ENCODE measurements at places on chromosomes 5 and 9.

DNA sequence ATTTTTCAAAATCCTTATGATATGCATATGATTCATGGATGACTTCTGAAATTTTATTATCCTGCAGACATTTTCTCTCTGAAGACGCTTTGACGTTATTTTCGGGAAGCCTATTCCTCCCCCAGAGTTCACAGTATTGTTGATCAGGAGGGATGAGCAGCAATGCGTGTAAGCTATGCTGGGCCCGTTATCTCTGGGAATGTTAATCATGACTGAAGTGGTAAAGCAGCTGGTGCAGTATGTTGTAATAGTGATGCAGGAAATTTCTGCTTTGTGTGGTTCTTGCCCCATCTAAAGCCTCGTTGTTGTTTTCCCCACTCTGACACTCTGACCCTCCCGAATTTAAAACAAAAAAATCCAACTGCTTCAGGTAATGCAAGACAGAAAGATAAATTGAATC lies 1797.8 kb upstream of the WWC1 start:
- no peak for DNase-seq

DNA sequence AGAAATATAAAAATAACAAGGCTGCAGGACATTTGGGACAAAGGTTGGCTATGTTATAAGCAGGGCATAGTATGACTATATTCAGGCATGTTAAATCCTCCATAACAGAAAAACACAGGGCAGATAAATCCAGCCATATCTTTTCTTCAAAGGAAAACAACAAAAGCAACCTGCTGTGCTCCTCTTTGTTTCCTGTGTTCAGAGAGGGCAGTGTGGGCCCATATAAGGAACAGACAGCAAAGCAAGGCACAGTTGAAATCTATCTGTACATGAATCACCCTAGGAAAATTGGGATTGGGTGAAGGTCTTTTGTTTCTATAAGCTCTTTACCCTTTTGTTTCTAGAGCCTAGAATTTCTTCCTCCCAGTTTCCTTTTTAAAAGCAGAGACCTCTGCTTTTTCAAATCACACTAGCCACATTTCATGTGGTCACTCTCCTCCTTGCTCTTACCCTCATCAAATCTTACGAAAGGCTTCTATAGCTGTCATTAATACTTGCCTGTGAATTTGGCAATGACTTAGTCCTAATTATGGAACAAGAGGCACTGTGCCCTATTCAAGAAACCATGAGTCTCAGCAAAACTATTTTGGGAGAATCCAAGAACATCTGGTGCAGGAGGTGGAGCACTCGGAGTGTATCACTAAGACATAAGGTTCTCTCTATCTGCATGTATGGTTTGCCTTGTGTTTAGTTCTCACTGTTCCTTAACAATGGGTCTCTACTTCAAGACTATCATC lies 1.8 kb downstream of the GZMA start:
- no peak for DNase-seq

GRCh38 chr9:71364186-71364955 lies 242.9 kb upstream of the TRPM3 start:
- no peak for DNase-seq

DNA sequence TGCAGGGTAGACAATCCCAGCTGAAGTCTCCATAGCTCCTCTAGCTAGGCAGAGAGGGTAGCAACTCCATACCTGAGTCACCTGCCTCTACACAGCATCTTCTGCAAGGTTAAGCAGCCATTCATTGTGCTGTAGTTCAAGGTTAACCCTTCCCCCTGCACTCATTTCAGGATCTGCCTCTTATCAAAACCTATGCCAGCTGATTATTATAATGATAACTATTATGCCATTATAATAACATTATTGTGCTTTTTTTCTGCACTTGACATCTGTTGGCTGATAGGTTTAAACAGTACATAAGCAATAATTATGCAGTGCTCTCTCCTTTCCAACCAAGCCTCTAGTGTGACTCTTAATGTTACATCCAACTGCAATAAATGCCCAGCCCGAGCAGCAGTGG lies 17.3 kb downstream of the SIL1 start:
- no peak for DNase-seq

- peak; percentile 61 for DNase-seq
Measured at GRCh38 chr9:119963798-119964372, 594.6 kb upstream of the BRINP1 start.

DNA sequence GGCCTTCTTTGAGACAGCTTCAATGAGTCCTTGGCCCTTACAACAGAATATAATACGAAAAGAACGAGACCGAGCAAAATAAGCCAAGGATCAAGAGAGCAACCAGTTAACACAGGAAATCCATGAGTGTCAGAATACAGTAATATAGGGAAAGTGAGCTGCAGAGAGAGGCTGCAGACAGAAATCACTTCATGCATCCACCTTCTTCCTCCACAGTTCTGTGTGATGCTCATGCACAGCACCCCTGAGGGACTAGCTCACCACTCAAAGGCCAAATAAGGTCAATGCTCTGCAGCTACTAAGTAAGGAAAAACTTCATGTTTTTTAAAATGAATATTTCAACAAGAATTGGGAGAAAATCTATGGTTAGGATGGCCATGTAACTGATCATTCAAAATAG lies 257.1 kb downstream of the MCTP1 start:
- DNase-seq = no peak

GRCh38 chr9:100066539-100066938 lies 32.3 kb downstream of the ERP44 start:
- no peak for DNase-seq

DNA sequence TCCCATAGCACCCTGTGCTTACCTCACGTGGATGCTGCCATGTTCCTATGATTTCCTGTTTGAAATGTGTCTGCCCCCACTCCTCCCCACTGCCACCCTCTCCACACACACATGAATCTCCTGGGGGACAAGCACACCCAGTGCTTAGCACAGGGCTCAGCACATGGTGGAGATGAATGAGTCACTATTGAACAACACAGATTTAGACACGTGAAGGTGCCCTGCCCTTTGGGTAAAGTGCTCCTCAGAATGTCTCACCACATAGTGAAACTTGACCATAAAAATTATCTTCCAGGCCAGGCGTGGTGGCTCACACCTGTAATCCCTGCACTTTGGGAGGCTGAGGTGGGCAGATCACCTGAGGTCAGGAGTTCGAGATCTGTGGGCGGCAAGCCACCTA lies 98.8 kb upstream of the PCA3 start:
- no peak for DNase-seq

GRCh38 chr5:83426855-83427254 lies 44.7 kb upstream of the VCAN start:
- DNase-seq = no peak

DNA sequence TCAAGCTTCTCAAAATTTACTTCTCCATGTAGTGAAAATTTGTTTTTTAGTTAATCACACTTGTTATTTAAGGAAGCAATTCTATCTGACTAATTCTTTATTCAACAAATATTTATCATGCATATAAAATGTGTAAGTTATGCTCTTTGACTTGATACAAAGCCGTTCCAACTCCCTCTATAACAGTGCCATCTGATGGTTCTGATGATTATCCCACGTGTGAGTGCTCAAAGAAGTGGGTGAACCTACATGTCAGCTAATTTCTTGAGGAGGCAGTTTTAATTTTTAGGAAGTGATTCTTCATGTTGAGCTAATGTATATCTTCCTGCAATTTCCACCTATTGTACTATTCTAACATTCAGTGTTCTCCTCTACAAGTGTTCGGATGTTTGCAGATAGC lies 88.8 kb upstream of the BRINP1 start:
- DNase-seq = no peak

DNA sequence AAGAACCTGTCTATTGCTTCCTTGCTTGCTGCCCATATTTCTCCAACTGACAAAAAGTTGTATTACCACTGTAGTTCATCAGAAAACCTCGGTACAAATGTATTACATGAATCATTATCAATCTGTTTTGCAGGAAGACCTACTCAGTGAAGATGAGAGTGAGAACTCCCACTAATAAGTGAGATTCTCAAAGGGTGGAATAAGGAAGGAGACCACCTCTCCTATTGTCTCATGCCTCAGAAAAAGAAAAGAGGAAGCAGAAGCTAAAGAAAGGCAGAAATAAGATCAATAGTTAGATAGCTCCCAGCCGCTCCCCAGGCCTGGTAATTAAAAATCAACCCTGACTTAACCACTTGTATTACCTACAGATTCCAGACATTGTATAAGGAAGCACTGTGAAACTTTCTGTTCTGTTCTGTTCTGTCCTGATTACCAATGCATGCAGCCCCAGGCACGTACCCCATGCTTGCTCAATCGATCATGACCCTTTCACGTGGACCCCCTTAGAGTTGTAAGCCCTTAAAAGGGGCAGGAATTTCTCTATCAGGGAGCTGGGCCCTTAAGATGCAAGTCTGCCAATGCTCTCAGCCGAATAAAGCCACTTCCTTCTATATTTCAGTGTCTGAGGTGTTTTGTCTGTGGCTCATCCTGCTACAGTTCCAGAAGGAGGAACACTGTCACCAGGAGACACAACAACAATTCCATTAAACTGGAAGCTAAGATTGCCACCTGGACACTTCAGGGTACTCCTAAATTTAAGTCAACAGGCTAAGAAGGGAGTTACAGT lies 152.5 kb upstream of the COX7C start:
- no peak for DNase-seq

- DNase-seq = no peak
Measured at GRCh38 chr9:81621118-81621517, 68.2 kb downstream of the TLE1 start.

DNA sequence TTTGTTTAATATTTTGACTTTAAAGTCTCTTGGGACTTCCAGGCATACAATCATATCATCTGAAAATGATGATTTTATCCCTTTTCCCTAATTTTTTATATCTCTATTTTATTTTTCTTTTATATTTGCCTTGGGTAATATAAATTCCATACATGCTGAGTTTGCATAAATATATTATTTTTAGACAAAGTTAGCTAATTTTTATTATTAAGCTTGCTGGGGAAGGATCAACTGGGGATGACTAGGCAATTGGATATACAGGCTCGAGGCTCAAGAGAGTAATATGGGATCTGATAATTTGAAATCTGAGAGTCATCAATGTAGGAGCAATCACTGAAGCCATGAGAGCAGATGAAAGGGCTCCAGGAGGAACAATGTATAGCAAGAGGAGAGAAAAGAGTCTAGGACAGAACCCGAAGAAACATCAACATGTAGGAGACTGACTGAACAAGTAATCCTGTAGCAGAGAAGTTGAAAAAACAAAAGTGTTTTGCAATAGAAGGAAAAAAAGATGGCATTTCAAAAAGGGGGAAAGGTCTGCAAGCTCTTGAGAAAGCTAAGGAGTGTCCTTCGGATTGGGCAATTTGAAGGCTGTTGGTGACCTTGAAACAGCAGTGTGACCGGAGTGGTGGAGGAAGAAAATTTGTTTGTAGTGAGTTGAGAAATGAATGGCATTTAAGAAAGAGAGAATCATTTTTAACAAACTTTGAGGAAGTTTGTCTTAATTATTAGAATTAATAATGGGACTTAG lies 17.0 kb upstream of the RHOBTB3 start:
- DNase-seq = no peak

- no peak for DNase-seq
Measured at GRCh38 chr5:159620853-159621540, 290.7 kb upstream of the IL12B start.

DNA sequence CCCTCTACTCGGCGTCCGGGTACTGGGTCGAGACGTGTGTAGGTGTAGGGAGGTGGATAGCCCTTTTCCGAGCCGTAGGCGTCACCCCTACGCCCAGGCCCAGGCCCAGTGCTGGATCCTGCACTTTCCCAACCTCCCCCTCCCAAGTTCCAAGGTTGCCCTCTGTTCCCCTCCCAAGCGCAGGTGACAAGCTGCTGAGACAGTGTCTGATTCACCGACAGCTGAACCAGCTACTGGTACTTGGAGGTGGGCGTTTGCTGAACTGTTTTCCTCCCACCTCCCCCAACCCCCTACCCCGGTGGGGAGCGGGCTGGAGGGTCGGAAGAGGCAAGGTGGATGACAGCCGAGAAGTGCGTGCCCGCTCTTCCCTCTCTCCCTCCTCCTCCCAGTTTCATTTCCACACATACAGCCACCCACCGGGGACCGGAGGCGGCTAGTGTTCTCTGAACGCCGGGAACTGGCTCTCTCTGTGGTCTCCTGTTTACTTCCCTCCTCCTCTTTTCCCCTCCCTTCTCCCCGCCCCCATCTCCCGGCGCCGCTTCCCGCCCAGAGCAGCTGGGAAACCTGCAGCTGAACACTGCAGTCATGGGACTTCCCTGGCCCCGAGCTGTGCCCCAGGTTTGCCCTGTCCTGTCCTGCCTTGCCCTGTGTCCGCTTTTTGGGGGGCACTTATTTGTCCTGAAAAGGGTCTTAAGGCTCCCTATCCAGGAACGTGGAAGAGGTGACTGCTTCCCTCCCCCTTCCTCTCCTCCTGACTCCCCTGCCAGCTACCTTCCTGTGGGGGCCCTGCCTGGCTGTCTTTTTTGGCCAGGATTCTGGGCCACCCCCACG lies 6.2 kb upstream of the KLF9 start:
- peak; percentile 85 for DNase-seq

DNA sequence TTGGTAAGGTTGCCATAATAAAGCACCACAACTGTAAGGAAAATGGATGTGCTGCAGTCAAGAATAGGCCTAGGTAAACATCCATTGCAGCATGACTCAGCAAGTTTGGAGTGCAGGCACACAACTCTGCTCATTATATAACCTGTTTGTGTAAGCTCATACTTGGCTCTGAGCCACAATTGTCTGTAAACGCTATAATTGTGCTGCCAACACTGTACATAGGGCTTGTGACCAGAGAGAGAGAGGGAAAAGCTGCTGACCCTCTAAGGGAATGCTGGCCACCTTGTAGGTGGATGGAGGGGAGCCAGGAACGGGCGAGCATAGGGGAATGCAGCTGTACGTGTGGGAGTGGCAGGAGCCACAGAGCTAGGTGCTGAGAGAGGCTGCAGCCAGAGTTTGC lies 2186.5 kb upstream of the ACO1 start:
- no peak for DNase-seq

- peak; percentile 43 for DNase-seq
Measured at GRCh38 chr9:14030375-14031059, 283.4 kb downstream of the NFIB start.

- no peak for DNase-seq
Measured at GRCh38 chr5:179142434-179143198, 82.4 kb downstream of the ZNF354C start.

- no peak for DNase-seq
Measured at GRCh38 chr5:119476341-119476740, 24.0 kb downstream of the HSD17B4 start.

DNA sequence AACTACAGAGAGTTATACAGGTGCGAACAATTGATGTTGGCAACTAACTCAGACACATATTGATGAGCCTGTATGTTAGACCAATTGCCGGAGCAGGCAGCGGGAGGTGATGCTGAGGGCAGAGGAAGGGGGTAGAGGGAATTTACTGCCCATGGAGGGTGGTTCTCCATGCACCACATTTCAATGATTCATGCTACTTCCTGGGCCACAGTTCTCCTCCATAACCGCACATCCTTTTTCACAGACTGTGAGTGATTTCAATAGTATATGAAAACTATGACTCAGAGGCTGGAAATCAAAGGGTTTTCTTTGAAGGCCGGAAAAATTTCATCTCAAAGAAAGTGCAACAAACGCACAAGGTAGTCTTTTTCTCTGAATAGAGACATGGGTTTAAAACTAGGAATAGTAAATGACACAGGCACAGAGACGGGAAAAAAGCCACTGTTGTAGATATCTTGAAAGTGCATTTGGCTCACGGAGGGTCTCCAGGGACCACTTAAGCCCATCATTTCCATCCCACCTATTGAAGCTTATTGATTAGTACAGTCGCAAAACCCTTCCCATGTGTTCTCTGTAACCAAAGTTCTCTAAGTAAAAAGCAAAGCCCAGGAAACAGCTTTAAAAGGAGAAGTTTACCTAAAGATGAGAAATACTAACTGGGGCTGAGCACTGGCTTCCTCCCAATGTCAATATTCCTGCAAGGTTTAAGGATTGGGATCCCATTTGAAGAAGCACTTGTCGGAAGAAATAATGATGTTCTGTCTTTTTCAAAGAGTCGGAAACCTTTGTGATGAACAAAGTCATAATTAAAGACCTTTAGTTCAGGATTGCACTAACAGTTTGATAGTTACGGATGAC lies 28.0 kb upstream of the ADAM19 start:
- DNase-seq = no peak
